Activated CD8-positive, alpha-beta memory T cell treated with anti-CD3 and anti-CD28 coated beads for 48 hours (primary cell): ENCODE measurements at places on chromosomes 5 and 9.

DNA sequence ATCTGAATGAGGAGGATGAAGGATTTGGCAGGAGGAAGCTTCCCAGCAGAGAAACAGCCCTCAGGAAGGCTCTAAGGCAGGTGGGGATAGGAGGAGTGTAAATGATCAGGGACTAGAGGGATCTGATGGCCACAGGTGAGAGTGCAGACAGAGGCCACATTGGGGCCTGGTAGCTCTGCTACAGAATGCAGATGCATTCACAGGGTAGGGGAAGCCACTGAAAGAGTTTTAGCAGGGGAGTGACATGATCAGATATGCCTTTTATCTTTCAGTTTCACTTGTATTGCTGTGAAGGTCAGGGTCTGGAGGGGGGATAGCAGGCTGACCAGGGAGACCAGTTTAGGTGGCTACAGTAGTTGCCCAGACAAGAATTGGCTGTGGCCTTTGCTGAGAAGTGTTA, 3.0 kb downstream of the TXNDC15 start:
- DNase-seq: no peak

DNA sequence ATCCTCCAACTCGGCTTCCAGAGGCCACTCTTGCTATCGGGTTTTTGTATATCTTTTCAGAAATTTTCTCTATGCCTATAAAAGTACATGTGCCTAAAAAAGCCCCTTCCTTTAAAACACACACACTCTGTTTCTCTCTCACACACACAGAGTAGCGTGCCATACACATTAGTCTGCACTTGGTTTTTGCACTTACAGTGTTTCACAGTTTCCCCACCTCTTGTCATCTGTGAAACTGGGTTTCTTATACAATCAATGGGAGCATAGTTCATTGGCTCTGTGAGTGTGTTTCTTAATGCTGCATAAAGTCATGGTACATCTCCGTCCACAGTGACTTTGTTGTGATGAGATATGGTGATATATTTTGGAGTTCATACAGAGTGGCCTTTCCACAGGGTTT, 664 bp upstream of the IGFBPL1 start:
- DNase-seq: no peak

GRCh38 chr5:115192098-115192497, 22.4 kb upstream of the TRIM36 start:
- no peak for DNase-seq

- no peak for DNase-seq
Measured at GRCh38 chr9:92654481-92655301, 15.2 kb downstream of the IPPK start.

DNA sequence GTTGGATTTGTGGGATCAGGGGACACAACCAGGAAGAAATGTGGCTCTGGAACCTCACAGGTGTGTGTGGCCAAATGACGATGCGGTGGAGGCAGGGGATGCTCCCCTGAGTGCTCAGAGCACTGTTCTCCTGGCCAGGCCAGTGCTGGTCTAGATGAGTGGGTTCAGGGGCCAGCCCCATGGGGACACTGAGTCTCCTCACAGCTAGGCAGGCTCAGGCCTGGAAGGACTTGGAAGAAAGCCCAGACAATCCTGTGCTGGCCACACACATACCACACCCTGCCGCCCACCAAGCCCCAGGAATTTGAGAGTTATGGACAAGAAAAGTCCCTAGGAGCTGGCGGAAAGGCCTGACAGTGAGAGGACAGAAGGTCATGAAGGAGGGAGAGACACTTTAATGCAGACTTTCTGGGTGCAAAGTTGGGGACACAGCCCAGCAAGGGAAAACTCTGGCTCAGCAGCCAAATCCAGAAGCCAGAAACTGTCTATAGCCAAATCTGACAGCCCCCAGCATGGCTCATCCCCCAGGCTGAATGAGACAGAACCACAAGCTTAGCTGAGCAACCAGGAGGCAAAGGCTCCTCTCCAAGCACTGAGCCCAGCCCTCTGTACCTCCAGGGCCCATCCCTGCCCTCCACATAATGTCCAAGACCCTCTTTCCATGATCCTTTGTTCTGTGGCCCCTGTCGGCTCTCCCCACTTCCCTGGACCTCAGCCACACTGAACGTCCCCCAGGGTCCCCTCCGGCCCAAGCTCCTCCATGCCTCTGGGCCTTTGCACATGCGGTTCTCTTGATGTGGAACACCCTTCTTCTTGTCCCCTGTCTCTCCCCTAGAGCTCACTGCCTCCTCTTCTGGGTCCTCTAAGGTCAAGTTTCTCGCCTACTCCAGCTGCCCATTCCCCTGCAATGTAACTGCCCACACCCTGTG, 22.4 kb downstream of the LHX6 start:
- no peak for DNase-seq

GRCh38 chr5:10863763-10864383, 102.8 kb upstream of the DAP start:
- DNase-seq: peak; percentile 45

DNA sequence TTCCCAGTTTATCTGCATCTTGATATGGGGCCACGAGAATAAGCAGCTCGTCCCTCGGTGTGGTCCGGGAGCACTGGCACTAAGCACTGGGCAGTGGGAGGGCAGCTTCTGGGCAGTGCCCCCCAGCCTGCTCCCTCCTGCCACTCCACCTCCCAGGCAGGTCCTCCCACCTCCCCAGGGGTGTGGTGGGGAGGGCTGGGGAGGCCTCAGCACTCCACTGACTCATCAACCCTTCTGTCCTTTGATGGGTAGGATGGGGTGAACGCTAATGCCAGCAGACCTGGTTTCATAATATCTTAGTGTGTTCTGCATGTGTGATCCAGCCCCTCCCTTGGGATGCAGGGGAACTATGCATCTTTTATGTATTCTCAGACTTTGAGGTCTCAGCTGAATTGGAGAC, 62.2 kb upstream of the GNE start:
- DNase-seq: no peak

DNA sequence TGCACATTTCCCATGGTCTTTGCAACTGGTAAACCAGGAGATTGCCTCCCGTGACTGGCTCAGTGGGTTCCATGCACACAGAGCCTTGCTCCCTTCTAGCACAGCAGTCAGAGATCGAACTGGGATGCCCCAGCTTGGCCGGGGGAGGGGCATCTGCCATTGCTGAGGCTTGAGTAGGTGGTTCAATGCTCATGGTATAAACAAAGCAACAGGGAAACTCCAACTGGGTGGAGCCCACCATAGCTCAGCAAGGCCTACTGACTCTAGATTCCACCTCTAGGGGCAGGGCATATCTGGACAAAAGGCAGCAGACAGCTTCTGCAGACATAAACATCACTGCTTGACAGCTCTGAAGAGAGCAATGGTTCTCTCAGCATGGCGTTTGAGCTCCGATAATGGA, 67.0 kb upstream of the PPP1R2B start:
- DNase-seq: no peak

DNA sequence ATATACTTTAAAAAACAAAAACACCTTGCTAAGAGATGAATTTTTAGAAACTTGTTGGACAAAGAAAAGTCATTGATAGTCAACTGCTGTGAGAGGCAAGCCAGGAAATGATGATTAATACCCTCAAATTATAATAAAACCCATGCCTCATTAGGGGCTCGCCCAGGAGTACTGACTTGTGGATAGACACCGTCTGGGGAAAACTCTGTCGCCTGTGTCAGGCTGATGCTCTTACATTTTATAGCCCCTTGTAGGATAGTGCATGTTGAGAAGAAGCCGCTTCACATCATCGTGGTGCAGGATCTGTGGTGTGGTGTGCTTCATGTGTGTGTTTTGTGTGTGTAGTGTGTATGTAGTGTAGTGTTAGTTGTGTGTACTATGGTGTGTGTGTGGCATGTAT, 39.1 kb downstream of the SYK start:
- no peak for DNase-seq

DNA sequence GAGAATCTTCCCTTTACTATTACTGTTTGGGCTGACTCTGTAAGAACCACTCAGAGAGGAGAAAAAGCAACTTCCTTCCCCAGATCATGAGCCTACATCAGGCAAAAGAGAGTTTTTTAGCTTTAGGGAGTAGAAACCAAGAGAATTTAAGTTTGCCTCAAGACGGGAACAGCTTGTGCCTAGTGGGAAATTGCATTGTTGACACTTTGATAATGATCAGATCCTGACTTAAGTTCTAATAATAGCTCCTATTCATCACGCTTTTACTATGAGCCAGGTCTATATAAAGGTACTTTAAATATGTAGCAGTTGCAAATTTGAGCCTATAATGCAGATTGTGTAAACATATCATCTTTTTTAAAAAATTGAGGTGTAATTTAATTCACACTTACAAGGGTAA, 298.2 kb downstream of the MAN2A1 start:
- no peak for DNase-seq
